Left cardiac atrium (tissue), 4 donors: ENCODE measurements at places on chromosomes 5 and 9. TPM values are rescaled to one million over a fixed set of nuclear protein-coding genes. Genes with fewer than 3 reads are reported as not detected.

- no peak for DNase-seq
Measured at GRCh38 chr5:36199620-36200019, 42.1 kb downstream of the NADK2 start.

DNA sequence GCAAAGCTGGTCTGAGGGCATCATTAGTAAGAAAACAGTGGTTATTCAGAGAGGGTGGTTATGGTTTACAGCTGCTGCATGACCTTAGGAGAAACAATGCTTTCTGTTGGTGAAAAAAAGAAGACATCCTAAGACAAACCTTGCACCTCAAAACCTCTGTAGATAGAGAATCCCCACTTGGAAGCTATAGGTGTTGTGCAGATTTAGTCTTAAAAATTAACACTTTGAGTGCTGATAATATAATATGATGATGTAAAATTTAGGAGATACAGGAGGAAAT is 1.4 kb upstream of the PTTG1 start:
- no peak for DNase-seq

- DNase-seq: no peak
Measured at GRCh38 chr9:121359351-121360294, 10.4 kb downstream of the STOM start.

- DNase-seq: no peak
Measured at GRCh38 chr5:92494508-92494907, 1086.5 kb downstream of the NR2F1-AS1 start.

DNA sequence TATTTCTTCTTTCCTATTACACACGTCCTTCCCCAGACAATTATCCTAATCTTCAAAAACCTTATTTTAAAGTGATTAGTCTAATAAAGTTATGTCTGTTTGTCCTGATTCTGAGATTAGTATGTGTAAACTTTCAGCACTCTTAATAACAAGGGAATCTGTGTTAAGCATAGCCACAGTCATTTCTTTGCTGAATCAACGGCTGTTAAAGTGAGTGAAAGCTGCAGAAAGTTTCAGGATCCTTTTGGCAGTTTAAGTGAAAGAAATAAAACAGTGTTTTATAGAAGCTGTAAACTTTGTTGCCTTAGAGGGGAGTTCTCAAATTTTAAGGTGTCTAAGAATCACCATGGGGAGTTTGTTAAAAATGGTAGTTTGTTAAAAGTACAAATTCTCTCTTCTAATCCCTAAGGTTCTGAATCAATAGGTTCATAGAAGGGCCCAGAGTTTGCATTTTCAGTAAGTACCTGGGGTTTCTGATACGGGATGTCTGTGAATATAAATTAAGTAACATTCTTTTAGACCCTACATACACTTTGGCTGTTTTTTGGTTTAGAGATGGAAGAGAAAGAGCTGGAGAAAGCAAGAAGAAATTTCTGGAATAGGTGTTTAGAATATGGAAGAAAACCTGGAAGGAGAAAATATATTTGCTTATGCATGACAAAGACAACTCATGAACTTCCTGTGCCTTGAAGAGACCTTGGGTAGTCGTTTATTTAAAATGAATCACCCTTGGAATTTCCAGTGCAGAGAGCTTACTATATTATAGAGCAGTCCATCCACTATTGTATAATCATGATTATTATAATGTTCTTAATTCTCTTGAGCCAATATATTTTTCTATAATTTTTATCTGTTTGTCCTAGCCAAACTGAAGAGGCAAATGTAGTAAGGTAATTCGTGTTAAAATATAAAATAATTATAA is 45.7 kb downstream of the SCAMP1 start:
- no peak for DNase-seq

DNA sequence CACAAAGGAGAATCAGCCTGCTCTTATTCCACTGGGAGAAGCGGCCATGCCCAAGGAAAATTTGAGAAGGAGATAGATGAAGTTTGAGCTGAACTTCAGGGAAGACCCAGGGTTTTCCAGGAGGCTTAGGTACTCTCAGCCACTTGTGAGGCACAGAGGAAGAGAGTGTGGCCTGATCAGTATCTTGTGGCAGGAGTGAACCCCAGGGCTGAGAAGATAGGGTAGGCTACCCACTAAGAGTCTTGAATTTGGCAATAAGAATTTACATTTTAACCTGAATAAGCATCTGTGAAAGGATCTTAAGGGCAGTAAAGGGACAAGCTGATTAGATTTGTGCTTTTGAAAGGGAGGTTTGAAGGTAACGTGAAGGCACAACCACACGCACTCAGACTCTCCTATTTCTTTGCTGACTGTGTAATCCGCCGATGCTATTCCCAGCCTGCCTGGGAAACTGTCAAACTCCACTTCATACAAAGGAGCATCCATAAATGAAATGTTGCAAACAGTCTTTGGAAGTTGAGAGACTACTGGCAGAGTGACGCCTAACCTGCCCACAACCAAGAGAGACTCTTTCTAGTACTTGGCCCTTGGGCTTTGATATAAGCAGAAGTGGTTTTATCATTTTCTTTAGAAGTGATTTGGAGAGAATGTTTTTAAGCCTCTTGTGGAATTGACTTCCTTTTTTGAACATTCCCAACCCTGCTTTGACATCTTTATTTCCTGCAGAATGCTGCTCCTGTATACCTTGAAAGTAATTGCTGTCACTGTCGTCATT is 108.2 kb upstream of the VCAN start:
- no peak for DNase-seq

The TIMD4 gene
- 1.5 TPM for total RNA-seq

The ECM2 gene
- total RNA-seq: 17.6 TPM

- DNase-seq: no peak
Measured at GRCh38 chr5:107820429-107820828, 149.7 kb upstream of the EFNA5 start.

- no peak for DNase-seq
Measured at GRCh38 chr5:124071039-124071438, 559.1 kb downstream of the CSNK1G3 start.

The OTP gene
- total RNA-seq: not detected

The MRPS2 gene
- total RNA-seq: 34.0 TPM

DNA sequence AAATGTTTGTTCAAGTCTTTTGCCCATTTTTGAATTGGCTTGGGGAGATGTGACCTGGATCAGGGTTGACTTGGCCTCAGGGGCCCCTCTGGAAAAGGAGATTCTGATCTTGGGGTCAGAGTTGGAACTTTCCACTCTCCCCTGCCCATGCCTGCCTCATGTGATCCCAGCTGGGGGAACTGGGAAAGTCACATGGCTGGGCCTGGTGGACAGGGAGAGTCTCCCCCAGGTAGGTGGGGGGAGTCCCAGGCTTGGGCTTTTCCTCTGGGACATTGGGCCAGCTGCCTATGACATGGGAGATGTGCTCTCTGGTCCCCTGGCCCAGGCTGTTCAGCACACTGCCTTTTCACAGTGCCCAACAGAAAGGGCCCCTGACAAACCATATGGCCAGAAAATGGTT is 60.7 kb downstream of the NDST1 start:
- DNase-seq: no peak

GRCh38 chr5:110335361-110336066 is 391.0 kb downstream of the TMEM232 start:
- DNase-seq: no peak

The IL13 gene
- total RNA-seq: not detected

DNA sequence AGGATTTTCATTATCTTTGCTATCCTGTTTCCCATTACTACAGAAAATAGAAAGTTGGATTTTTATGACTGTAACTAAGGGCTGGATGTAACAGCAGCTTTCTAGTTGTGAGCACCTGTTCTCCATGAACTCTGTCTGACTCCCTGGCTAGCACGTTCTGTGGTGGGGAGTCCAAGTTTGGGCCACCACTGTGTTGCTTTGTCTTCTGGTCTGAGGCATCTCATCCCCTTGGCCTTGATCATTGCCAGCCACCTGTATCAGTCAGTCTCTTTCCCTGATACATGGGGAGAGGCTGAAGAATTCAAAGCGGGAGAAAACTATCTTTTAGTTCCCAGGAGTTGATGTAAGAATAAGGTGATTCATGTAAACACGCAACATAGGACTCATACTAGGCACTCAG is 33.4 kb downstream of the WDR70 start:
- DNase-seq: no peak

DNA sequence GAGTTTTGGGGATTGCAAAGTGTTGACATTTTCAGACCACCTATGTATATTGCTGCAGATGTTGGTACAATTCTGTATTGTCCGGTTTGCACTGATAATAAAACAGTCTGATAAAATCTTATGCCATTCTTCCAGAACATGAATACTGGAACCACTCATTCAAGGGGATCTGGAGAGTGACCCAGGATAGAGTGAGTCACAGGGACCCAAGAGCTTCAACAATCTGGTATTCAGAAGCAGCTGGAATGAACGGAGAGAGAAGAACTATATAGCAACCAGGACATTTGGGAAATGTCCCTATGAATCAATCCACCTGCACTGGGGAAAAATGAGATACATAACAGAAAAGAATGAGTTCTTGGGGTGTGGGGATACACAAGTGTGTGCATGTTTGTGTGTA is 73.3 kb downstream of the SH3TC2 start:
- DNase-seq: no peak

DNA sequence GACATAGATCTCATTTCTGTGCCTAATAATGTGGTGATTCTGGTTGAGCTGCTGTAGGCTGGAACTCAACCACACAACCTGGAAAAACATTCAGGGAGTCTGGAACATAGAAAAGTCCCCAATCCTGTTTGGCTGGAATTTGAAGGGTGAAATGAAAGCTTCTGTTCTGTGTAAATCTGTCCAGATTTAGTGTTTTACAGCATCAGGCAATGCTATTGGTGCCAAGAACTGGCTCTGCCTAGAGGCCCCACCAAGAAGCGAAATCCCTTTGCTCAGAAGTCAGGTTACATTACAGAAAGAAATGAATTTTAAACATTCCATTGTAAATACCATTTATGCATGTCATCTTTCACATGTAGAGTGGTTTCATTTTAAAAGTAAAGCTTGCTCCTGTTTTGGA is 56.3 kb downstream of the TMEM174 start:
- DNase-seq: no peak

The ADAMTS6 gene
- total RNA-seq: 1.7 TPM

DNA sequence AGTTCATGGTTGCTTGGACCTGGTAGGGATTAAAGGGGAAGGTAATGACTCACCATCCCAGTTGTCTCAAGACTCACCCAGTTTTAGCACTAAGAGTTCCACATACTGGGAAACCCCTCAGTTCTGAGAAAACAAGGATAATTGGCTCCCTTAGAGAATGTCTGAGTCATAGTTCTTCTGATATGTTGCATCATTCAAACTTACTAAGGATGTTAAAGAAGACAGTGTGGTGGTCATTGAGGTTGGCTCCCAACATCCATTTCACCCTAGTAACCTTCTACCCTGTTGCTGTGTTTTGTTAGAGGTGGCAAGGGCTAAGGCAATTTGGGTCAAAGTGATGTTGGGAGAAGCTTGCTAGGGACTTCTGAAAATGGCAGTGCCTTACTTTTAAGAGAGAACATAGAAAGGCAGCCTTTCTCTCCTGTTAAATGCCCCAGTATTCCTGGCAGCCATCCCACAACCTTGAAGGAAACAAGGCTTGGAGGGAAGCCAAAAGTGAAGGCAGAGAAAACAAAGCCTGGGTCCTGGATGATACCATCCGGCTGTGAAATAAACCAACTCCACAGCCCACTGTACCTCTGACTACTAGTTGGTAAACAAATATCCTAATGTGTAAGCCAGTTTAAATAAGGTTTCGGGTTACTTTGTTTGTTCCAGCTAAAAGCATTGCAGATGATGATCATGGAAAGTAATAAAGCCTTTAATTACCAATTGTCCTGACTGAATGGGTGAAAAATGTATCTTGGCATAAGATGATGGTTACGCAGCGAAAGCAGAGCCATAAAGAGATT is 80.4 kb upstream of the ADAMTSL1 start:
- peak; percentile 27 for DNase-seq

DNA sequence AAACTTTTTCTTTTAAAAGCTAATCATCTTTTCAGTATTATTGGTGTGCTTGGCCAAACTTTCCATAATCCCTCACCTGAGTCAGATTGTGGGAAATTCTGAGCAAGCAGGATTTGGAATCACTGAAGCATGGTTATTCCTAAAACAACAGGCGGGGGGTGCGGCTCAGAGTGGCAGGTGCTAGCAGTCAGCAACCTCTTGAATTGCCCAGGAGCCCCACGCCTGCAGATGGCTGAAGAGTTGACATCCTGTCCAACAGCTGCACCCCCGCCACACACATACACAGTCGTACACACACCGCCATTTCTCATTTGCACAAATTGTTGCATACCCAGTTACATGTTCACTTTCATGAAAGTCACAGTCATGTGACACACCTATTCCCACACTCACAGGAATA is 96.6 kb downstream of the LHX2 start:
- DNase-seq: no peak

The GLRA1 gene
- total RNA-seq: not detected

DNA sequence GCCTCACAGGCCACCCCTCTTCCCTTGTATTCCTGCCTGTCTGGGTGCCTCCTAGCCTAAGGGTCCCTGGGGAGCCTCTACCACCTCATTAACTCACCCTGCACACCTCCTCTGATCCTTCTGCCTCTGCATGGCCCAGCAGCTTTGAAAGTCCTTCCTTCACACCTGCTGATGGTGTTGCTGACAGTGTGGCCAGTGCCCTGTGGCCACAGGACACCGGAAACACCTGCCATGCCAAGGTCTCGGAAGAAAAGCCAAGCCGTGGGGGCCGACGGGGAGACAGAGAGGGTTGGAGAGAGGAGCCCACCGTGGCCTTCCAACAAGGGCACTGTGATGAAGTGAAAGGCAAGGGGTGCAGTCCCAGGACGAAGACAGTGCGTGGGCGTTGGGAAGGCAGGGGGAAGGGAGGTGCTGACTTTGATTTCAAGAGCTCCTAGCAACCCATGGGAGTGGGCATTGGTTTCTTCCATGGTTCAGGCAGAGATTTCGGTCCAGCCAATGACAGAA is 4.1 kb downstream of the BTNL9 start:
- DNase-seq: no peak

GRCh38 chr5:180294913-180295555 is 3.2 kb upstream of the MAPK9 start:
- no peak for DNase-seq

- no peak for DNase-seq
Measured at GRCh38 chr5:35788724-35789123, 68.0 kb upstream of the IL7R start.

- DNase-seq: no peak
Measured at GRCh38 chr5:38888041-38888440, 42.2 kb downstream of the OSMR start.

DNA sequence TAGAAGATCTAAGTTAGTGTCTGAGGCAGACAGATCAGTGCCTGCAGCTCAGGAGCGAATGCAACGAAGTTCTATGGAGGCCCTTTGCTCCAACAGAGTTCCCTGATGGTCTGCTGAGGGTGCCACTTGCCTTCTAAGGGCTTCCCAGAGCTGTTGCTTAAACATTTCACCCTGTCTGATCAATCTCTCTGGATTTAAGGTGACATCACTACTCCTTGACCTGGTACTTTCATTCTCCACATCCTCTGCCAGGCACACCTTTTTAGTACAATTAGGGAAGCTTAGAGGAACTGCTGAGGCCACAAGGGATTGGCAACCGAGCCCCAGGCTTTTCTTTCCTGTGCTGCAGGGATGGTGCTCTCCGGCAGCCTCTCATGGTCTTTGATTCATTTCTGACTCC is 94.2 kb upstream of the IFNK start:
- no peak for DNase-seq

- no peak for DNase-seq
Measured at GRCh38 chr9:21056931-21057330, 20.8 kb downstream of the IFNB1 start.
